Kidney glomerular epithelial cell (primary cell): ENCODE measurements at places on chromosomes 6 and 20.
A peak's percentile ranks its signal among the peaks of the same experiment; 100 is the strongest.

- DNase-seq: peak; percentile 30
Measured at GRCh38 chr6:1605893-1606779, 3.6 kb upstream of the FOXC1 start.

- no peak for DNase-seq
Measured at GRCh38 chr6:150925590-150925928, 60.1 kb downstream of the MTHFD1L start.

DNA sequence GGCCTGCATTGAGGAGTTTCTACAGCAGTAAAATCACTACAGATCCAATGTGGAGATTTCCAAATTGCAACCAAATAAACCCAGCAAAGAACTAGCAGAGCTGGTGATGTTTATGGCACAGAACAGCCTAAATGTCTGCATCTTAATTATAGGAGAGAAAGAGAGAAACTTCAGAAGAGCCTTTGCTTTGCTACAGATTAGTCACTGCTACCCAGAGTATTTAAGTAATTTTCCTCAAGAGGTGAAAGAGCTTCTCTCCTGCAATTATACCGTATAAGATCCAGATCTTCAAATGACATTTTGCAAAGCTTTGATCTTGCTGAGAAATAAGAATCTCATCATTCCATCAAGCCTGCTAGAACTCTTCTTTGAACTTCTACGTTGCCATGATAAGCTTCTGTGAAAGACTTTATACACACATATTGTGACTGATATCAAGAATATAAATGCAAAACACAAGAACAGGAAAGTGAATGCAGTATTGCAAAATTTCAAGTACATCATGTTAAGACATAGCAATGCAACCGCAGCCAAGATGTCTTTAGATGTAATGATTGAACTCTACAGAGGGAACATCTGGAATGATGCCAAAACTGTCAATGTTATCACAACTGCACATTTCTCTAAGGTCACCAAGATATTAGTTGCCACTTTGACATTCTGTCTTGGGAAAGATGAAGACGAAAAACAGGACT, 48.0 kb downstream of the MKKS start:
- no peak for DNase-seq

- DNase-seq: peak; percentile 21
Measured at GRCh38 chr6:72825315-72825911, 203.5 kb downstream of the KCNQ5 start.

GRCh38 chr6:142861711-142862110, 83.3 kb downstream of the HIVEP2 start:
- no peak for DNase-seq

GRCh38 chr20:32479697-32480171, 105.4 kb downstream of the NOL4L start:
- DNase-seq: no peak
